H1 (cell line): ENCODE measurements at places on chromosomes 6 and 20.

DNA sequence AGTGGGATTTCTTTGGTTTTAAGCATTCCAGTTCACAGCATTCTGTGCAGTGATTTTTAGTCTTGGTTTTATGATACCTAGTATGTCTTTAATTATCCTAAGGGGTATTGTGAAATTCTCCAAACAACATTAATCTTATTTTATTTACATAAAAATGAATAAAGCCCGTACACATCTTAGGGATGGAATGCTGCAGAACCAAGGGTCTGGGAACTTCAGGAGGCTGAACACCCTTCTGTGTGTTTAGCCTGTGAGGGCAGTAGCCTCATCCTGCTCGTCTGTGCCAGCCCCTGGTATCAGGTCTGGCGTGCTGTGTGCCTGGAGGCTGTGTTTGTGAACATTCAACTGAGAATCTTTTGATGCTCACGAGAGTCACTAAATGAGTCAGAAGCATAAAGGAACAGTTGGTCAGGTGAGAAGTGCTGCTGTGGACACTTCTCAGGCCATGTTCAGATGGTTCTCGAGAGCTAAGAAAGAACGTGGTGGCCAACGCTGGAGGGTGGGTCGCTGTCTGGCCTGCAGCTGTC, 25.2 kb upstream of the C20orf204 start:
- no peak for DNase-seq

DNA sequence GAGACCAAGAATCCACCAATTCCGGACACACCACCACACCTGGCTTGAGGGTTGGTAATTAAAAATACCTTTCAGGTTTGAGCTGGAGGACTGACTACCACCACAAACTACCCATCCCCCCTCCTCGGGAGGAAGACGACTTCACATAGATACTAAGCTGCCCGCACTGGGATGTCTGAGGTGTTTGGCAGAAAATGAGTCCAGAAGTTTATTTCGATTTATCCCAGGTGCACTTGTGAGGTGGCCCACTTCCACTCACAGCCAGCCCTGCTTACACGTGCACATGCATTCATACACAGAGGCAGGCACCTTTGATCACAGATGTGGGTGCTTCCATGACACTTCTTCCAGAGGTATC, 187.1 kb downstream of the ID4 start:
- DNase-seq = no peak

- DNase-seq = no peak
These were observed 9.9 kb downstream of the MAFB start for GRCh38 chr20:40679184-40679583.

- no peak for DNase-seq
These were observed 179.7 kb downstream of the DLL1 start for GRCh38 chr6:170111141-170111664.

GRCh38 chr20:50547964-50548363, 37.8 kb downstream of the PTPN1 start:
- no peak for DNase-seq

DNA sequence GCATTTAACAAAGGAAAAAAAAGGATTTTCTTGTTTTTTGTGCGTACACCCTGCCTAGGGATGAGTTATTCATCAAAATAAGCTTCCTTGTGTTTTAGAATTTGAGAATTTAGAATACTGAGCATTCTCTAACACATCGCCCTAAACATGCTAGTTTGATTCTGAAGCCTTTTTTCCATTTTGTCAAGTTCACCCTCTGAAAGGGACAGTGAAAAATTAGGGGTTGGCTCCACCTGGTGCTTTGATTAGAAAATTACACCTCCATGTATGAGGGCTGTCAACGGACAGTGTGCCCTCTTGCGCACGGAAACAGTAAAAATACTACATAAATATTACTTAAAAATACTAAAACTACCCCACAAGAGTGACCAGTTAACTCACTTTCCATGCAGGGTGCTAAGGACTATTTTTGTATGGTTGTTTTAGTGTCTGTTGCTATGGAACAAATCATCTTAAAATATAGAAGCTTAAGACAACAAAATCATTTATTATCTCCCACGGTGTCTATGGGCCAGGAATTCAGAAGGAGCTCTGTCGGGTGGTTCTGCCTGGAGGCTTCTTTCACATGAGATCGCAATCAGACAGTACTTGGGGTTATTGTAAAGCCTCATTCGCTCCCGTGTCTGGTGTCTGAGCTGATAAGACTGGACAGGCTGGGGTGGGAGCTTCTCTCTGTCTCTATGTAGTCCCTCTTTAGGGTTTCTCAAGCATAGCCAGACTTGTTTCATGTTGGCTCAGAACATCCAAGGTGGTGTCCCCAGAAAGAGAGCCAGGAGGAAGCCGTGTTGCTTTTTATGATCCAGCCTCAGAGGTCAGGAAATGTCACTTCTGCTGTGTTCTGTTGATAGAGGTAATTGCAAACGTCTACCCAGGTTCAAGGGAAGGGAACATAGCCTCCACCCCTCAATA, 41.1 kb upstream of the TMEM170B start:
- peak; percentile 10 for DNase-seq

- DNase-seq = no peak
These were observed 78.2 kb downstream of the FBXO5 start for GRCh38 chr6:152904678-152905077.

GRCh38 chr6:47520282-47520681, 42.7 kb downstream of the CD2AP start:
- DNase-seq = no peak

- DNase-seq = no peak
These were observed 18.5 kb downstream of the VSTM2L start for GRCh38 chr20:37921341-37921929.

DNA sequence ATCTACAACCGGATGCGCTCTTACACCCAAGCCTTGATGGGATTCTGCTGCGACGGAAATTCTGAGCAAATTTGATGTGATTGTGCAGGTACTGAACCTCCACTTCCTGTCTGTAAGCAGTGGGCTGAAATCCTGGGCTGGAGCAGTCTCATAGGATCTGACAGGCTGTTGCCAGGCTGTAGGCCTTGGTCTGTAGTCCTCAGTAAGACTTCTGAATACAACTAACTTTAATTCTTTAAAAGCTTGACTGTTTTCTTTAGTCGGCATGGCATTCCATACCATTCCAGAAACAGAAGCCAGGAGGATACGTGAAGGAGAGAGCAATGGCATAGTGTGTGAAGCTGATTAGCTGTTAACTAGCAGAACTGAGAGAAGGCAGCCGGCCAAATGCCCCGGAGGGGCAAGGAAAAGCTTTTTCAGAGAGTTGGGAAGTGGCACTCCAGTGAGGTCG, 68.3 kb downstream of the ADTRP start:
- no peak for DNase-seq

DNA sequence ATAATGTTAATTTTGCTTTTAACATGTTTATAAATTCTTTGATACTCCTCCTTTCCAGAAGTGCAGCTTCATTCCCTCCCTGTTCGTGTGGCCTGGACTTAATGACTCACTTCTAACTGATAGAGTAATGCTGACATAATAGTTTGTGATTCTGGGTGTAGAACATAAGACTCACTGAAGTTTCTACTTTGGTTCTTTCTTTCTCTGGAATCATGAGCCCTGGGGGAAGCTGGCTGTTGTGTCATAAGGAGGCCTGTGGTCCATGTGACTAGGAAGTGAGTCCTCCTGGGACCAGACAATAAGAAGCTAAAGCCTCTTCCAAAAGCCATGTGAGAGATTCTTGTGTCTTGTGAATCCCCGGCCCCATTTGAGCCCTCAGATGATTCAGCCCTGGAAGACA, 30.5 kb upstream of the HLA-G start:
- no peak for DNase-seq

DNA sequence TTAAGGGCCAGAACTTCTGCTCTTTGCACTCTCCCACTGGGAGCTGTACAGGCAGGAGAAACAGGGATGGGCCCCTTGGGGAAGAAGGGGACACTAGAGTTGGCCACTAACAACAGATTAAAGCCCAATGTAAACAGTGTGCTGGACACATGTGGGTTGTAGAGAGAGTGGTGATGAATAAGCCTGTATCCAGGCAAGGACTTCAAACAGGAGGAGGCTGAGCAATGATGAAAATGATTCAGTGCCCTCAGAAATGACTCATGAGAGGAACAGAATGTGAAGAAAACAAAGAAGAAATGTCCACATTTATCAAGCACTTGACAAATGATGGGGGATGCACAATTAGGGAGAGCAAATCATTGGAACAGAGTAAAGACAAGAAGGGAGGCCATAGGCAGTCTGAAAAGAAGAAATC, 242.3 kb downstream of the TBX18 start:
- no peak for DNase-seq

GRCh38 chr6:17278289-17279063, 2.7 kb upstream of the RBM24 start:
- no peak for DNase-seq

DNA sequence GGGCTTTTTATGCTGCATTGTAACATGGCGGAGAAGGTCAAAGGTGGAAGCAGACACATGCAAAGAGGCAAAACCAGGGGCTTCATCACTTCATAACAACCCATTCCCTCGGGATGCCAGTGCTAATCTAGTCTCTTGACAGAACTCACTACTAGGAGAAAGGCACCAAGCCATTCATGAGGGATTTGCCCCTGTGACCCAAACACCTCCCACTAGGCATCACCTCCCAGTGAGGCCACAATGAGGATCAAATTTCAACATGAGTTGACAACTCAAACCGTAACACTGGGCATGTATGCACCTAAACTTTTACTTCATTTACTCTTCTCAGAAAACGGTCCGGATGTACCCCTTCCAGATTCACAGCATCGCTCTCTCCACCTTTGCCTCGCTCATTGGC, 61.9 kb downstream of the CDS2 start:
- no peak for DNase-seq

DNA sequence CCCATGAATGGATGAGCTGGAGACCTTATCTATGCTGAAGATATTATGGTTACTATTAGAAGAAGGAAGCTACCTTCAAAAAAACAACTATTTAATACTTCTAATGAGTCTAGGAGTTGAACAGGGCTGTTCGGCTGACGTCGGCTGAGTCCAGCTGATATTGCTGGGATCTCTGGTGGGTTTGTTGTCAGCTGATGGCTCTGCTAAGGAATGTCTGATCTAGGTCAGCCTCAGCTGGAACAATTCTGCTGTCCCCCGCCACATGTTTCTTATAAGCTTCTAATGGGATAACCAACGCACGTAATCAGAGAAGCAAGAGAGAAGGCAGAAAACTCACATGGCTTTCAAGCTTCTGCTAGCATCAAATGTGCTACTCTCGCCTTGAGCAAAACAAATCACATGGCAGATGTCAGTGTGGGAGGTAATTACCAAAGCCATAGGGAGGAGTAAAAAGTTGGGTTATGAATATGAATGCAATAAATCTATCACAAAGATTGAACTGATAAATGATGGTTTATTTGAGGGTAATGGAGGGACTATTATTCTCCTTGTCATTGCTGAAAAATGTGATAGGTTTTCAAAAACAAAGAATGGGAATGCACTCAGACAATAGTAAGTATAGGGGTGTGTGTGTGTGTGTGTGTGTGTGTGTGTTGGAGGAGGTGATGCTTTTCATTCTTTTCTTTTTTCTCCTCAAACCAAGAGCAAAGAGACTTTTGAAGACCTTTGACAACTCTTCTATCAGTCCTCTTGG, 71.5 kb downstream of the BTBD3 start:
- DNase-seq = no peak

DNA sequence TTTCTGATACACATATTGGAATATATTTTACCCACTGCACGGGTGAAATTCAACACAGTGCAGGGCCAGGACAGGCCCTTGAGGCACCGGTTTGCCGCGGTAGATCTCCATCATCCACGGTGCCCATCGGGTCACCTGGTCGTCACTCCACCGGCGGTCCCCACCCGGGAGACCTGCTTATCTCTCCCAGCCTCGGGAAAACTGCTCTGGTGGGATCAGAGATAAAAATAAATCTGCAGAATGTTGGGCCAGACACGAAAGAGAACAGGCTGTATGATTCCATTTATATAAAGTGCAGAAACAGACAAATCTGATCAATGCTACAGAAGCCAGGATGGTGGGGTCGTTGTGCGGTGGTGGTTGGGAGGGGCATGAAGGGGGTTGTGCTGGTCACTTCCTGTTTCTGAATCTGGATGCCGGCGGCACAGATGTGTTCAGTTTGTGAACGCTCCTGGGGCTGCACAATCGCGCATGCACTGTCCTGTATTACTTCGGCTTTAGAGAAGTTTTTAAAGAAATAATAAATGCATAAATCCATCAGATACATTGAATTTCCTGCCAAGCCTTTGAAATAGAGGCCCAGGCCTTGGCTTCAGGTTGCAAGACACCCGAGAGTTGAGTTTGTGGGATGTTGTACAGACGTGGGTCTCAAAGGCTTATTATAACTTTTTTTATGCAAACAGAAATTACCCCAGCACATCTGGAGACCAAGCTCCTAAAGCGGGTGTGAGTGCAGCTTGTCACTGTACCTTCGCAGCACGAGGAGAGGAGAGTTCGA, 54.3 kb downstream of the ANKRD60 start:
- no peak for DNase-seq

GRCh38 chr6:56906752-56907151, 48.2 kb upstream of the BEND6 start:
- DNase-seq = no peak

- DNase-seq = no peak
These were observed 70.6 kb upstream of the EYA4 start for GRCh38 chr6:133170602-133171001.

- DNase-seq = no peak
These were observed 19.6 kb downstream of the SOBP start for GRCh38 chr6:107509506-107509905.

DNA sequence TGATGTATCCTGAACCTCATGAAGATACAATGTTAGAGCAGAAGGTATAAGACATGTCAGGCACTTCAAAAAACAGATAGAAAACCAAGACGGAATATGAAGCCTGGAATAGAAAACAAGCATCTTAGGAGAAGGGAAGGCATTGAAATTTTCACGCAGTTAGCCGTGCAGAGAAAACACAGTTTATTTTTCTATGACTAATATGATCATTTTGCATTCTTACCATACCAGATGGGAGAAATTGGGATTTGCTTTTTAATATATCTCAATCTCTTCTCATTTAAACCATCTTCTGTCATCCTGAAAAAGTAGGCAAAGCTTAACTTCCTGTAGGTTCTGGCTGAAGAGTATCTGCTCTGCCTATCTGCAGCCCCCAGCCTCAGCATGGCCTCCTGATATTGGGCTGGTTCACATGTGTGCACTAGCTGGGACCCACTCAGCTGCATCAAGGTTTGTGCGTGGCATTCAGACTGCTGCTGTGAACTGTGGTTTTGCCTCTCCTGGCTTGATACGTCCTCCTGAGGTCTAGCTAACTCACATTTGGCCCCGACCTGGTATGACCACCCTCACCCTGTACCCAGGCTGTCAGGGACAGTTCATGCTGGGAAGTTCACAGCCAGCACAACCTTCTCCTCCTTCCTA, 392.5 kb upstream of the SASH1 start:
- no peak for DNase-seq

DNA sequence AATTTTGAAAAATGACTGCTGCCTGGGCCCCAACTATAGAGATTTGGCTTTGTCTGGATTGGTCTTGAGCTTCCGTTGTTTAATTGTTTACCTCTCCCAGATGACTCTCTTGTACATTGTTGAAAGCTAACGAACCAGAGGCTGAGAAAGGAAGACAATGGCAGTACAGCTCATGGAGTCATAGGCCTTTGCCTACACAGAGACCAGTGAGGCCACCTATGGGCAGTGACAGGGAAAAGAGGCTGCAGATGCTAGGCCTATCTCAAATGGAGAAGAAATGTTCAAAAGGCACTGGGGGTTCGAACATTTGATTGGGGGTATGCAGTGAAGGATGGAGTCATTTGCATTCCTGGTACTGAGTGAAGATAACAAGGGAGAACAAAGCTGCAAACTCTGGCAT, 29.1 kb downstream of the OPN5 start:
- no peak for DNase-seq

- no peak for DNase-seq
These were observed 425.4 kb upstream of the RNF217 start for GRCh38 chr6:124536842-124537191.
